Amniotic stem cell (primary cell): ENCODE measurements at places on chromosomes 4 and X.

DNA sequence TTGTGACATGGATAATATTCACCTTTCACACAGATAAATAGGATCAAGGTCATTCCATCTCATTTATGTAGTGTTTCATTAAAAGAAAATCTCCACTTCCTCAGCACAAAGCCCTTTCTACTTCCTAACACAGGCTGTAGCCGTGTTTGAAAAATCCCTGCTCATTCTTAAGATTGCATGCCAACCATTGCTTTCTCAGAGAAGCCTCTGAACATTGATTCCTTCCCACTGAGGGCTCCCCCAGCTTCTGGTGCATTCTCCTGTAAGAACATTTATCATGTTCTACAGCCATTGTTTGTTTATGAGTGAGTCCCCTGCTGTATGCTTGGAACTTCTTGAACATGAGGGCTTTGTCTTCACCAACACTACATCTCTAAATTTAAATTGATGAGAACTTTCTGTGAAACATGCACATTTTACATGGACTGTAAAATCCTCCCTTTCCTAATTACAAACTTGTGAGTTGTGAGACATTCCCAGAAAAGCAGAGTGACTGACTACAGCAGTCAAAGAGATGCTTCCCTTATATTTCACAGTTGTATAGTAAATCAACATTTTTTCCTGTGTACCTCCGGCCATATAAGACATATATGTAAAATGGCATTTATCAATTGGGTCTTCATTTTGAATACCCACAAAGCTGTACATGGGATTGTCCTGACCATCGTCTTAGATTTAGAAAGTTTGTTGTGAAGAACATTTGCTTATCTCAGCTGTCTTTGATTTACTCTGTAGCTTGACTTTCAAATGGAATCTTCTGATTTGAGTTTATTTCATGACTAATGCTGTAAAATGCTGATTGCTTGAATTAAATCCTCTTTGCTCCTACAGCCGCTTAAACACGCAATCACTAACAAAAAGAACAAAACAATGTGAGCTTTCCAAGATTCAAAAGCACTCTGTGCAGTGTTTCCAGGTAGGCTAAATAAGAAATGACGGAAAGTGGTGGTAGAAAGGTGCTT, 600.5 kb upstream of the SLIT2 start:
- no peak for DNase-seq

GRCh38 chr4:48634688-48635308, 144.7 kb downstream of the ZAR1 start:
- no peak for DNase-seq

GRCh38 chrX:10492250-10492649, 128.1 kb downstream of the MID1 start:
- no peak for DNase-seq

GRCh38 chr4:16225863-16226815, at the start of gene TAPT1:
TSS of gene TAPT1 (minus strand) at chr4:16226471. CDS start at chr4:16226457, 14 bp downstream.
- peak; percentile 47 for DNase-seq

DNA sequence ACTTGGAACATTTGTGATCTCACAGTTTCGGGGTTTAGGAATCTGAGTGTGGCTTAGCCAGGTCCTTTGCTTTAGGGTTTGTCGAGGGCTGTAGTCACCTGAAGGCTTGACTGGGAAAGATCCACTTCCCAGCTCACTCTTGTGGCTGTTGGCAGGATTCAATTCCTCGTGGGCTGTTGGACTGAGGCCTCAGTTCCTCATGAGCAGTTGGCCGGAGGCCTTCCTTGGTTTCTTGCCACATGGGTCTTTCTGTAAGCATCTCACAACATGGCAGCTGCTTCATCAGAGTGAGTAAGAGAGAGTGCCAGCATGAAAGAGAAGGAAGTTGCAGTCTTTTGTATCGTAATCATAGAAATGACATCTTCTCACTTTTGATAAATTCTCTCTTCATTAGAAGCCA, 11.1 kb downstream of the TXLNG start:
- DNase-seq, result no peak

- DNase-seq, result peak; percentile 39
Observed at GRCh38 chr4:166318810-166319525, 445.9 kb downstream of the TLL1 start.

DNA sequence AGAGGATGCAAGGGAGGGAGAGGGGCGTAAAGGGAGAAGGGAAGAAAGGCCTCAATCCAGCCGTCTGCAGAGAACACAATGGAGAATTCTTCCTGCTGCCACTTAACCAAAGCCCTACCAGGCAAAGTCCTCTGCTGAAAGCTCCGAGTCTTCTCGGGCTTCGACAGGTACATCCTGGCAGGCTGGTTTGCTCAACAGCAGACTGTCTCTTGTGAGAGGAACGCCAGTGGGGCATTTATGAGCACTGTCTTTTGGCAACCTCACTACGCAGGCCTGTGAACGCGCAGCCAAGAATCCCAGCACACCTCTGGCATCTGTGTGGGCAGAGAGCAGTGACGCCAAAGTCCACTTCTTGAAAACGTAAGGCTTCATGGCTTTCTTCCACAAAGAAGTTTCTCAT, 207.5 kb upstream of the FAM9B start:
- no peak for DNase-seq

GRCh38 chrX:136652822-136653723, 5.1 kb downstream of the CD40LG start:
- DNase-seq, result no peak

GRCh38 chrX:67961516-67961915, 417.7 kb downstream of the AR start:
- DNase-seq, result no peak

GRCh38 chr4:59936566-59936965, 1263.6 kb upstream of the ADGRL3 start:
- no peak for DNase-seq

DNA sequence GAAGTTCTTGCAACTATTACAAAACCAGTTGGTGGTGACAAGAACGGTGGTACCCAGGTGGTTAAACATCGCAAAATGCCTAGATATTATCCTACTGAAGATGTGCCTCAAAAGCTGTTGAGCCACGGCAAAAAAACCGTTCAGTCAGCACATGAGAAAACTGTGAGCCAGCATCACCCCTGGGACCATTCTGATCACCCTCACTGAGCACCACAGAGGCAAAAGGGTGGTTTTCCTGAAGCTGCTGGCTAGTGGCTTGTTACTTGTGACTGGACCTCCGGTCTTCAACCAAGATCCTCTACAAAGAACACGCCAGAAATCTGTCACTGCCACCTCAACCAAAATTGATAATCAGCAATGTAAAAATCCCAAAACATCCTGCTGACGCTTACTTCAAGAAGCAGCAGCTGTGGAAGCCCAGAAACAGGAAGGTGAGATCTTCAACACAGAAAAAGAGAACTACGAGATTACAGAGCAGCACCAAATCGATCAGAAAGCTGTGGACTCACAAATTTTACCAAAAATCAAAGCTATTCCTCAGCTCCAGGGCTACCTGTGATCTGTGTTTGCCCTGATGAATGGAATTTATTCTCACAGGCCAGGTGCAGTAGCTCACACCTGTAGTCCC, 21.4 kb upstream of the SLC10A6 start:
- no peak for DNase-seq

DNA sequence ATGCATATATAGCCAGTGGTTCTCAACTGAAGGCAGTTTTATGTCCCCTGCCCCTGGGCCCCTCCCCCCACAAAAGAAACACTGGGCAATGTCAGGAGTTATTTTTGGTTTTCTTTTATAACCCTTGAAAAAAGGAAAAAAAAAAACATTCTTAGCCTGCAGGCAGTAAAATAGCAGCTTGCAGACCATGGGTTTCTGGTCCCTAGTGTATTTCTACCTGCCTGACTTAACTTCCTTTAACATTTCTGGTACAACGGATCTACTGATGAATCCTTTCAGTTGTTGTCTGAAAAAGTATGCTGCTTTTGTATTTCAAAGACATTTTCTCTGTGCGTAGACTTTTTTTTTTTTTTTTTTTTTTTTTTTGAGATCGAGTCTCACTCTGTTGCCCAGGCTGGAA, 11.1 kb upstream of the FAM200B start:
- no peak for DNase-seq

DNA sequence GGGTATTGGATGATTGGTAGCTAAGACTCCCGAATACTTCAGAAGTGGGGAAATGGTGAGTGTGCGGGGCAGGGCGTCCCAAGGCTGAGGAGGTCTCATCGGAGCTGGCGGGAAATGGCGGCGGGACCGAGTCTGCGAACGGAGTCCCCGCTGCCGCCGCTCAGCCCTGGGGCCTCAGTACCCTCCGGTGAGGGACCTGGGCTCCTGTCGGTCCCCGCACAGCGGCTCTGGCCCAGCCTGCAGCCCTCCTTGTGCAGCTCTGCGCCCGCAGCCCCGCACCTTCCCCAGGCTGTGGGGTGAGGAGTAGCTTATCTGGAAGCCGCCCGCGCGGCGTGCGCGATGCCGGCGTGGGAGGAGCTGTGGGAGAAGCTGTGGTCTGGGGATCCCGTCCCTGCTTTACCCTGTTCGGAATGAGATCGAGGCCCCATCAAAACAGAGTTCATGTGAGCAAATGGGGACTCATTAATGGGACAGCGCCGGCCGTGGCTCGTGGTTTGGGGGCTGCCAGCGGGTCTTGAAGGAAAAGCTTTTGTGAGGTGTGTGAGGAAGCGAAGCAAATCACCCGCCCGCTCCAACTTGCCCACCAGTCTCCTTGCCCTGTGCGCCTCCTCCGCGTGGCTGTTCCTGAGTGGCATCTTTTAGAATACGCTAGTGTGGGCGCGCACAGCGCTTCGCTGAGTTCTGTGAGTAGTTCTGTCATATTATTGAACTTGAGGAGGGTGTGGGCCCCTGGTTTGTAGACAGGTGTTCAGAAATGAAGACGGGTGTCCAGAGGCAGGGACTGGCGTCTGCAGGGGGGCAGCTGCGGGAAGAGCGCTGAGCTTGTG, 531 bp downstream of the ZNF141 start:
- DNase-seq, result no peak

GRCh38 chrX:17566740-17567139, 170.6 kb upstream of the SCML1 start:
- DNase-seq, result no peak

GRCh38 chrX:153934762-153935325, at the start of gene NAA10:
TSS of gene NAA10 (minus strand) at chrX:153935037. CDS start at chrX:153934904, 133 bp downstream.
- peak; percentile 43 for DNase-seq

- DNase-seq, result no peak
Observed at GRCh38 chrX:104318330-104319009, 63.7 kb upstream of the ESX1 start.

DNA sequence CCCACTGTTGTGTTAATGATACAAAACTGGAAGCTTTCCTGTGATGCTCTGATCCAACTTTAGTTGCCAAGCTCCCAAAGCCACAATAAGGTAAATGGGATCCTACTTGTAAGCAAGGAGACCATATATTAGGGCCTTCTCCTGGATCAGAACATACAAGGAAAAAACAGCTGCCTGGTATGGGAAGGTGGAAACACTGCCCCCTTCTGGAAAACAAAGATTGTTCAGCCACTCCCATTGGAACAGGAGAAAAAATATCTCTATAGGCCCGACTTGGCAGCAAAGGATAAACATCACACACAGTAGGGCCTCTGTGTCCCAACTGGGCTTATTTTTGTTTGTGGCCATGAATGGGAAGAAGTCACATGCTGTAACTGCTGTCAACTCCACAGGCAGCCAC, 166.5 kb downstream of the TBX22 start:
- no peak for DNase-seq

DNA sequence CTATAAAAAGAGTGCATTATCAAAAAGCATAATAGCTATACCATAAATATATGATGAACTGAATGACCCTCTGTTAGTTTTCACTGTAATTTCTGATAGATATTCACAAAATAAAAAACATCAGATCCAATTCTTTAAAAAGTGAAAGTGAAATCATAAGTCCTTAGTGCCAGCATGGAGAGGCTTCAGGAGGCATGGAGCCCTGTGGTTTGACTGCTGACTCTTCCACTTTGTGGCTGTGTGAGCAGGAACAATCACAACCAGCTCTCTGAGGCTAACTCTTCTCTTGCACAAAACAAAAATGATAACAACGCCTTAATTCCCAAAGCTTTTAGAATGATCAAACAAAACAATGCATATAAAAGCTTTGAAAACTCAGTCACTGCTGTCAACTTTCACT, 1143.9 kb downstream of the PDHA2 start:
- DNase-seq, result no peak

DNA sequence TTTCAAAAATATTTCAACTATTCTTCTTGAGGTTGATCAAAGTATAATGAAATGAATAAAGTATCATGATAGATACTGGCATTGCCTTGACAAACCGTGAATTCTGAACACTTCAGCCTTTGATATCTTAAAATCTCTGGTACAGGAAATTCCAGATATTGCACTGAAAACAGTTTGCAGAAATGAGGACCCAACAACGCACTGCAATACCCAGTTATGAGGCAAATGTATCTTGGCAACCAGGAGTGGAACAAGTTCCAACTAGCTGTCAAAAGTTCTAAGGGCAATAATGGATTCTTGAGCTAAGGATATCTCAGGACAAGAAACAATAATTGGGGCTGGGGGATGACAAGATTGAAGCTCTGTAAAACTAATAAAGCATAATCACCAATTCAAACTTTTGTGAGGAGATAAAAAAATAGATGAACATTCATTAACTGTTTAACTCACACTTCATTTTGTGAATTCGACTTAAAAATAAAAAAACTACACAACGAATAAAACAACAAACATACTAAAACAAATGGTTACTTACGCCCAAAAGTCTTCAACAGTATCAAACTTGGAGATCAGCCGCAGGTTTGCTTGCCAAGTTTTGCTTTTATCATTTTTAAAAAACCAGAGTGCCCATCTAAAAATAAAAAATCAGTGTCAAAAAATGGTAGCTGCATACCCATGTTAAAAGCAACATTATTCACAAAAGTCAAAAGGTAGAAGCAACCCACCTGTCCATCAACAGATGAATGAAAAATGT, 38.1 kb downstream of the EIF4E start:
- no peak for DNase-seq
